ENCODE measurements at places on chromosomes 11 and 22. TPM values are rescaled to one million over a fixed set of nuclear protein-coding genes. Genes with fewer than 3 reads are reported as not detected.

DNA sequence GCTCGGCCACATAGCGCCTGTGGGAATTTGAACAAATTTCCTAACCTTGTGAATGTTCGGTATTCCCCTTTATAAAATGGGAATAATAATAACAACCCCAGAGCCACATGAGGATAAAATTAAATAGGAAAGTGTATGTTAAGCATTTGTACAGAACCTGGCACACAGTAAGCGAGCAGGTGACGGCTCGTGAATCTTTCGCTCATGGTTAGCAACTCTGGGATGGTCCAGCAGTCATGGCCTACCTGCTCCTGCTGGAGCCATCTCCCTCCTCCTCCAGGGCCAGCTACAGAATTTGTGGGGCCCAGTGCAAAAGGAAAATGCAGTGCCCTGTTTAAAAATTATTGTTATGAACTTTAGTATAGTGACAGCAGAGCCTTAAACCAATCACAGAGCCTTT lies 88.5 kb upstream of the CSNK2A3 start:
- DNase-seq, result no peak

GRCh38 chr22:37765498-37765897 lies 42.2 kb upstream of the GCAT start:
- no peak for DNase-seq

DNA sequence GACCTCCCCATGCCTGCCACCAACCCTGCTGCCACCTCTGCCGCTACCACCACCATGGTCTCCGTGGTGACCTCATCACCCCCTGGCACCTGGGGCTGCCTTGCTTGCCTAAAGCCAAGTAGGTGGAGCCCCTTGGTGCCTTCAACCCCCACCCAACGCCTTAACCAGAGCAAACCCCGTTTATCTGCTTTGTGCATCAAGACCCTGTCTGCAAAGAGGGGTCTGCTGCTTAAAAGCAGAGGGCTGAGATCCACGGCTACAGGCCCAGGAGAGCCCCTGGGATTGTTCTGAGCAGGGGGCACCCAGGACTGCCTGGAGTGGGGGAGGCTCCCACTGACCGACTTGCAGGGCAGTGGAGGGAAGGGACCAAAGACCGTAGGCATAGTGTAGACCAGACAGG lies 4.9 kb upstream of the PPIL2 start:
- DNase-seq, result no peak

CEND1 gene
- total RNA-seq, result 50.0 TPM

IFT27 gene
- total RNA-seq, result 10.9 TPM

- DNase-seq, result no peak
These were observed 33.3 kb downstream of the RSPH14 start for GRCh38 chr22:23108249-23109078.

GRCh38 chr22:29344137-29344536 lies 28.6 kb upstream of the RASL10A start:
- no peak for DNase-seq

OR8D4 gene
- total RNA-seq, result not detected

All from Karpas-422 (cell line).